ENCODE measurements at places on chromosomes 1 and 21.

DNA sequence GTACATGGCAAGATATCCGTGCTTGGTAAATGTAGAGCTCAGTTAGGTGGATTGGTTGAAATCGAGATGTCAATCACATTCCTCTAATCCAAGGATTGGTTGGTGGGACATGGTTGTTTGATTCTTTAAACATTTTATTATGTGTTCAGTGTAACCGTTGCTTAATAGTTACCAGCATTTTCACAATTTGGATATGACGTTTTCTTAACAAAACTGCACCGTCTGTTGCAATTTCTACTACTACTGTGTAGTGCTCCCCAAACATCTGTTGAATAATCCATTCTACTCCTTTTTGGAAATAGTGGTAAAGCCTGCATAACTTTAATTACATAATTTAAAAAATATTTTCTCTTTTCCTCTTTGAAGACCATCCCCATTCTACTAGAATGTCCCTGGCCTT lies 16.3 kb downstream of the OR2B11 start:
- DNase-seq = no peak

DNA sequence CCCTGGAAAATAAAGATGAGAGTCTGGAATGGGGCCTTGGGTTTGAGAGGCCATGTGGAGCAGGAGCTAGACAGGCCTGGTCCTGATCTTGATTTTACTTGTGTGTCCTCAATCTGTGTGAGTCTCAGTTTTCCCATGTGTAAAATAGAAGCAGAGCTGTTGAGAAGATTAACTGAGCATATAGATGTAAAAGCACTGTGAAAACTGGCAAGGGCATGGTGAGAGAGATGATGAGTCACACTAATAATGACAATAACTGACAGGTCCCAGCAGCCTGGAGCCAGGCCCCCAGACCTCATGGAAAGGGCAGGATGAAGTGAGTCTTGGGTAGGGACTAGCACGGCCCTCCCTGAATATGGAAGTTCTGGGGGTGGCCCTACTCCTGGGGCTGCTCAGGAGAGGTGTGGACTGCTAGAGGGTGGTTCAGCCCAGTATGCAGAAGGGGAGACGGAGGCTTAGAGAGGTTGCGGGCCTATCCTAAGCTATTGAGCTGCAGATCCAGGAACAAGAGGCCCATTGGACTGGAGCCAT lies 2.8 kb upstream of the AHDC1 start:
- DNase-seq = no peak

GRCh38 chr1:29639156-29639736 lies 402.9 kb downstream of the PTPRU start:
- no peak for DNase-seq

- no peak for DNase-seq
Measured at GRCh38 chr21:45455674-45456583, 51.0 kb downstream of the COL18A1 start.

GRCh38 chr1:234893725-234894630 lies 234.7 kb downstream of the TOMM20 start:
- DNase-seq = peak; percentile 51

DNA sequence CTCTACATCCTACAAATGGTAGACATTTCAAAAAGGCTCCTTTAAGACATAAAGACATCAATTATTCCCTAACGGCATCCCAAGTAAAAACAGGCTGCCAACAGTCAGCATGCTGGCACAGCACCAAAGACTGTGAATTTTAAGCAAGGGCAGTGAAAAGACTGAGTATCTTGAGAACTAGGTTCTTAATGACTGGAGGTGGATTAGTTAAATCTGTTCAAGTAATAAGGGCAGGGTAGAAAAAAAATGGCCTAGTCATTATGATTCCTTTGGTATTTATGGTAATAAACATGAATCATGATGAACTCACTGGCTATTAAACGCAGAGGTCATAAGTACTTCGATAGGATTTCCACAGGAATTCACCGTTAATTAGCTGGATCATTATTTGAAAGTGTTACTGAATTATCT lies 75.2 kb downstream of the KIFAP3 start:
- DNase-seq = no peak

DNA sequence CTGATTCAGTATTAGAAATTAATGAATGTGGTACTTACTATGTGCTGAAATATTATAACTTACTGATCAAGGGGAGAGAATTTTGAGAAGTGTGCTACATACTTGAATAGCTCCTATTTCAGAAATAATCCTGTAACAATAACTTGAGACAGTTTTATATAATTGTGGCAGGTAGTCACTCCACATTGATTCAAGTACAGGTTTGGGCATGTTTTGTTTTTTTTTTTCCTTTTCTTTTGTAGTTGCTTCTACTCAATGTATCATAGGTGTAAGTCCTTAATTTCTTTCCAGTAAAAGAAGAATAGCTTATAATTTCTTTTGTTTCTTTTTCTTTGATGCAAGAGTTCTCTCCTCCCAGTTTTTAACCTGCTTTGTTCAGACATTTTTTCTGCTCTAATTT lies 86.1 kb upstream of the ADGRL2 start:
- DNase-seq = no peak

GRCh38 chr1:16088996-16089395 lies 15.5 kb upstream of the FAM131C start:
- no peak for DNase-seq

DNA sequence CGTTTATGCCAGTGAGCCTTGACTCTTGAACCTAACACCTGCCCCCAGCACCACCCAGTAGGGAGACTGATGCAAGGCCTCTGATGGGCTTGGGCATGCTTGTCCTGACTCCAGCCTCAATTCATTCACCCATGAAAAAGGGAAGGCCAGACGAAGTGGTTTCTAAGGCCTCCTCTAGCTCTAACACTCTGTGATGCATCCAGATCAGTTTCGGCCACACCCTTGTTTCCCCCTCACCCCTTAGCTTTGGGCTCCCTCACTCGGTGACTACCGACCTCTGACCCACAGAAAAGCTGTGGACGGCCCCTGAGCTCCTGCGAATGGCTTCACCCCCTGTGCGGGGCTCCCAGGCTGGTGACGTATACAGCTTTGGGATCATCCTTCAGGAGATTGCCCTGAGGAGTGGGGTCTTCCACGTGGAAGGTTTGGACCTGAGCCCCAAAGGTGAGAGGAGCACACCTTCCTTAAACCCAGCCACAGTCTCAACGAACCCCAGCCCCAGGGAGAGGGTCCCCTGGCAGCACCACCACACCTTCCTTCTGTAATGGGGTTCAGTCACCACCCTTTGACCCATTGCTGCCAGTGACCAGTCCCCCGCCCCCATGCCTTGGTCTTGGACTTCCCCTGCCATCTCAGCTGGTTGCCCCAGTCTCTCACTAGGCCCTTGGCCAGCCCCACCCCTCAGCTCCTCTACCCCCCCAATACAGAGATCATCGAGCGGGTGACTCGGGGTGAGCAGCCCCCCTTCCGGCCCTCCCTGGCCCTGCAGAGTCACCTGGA lies 9.0 kb downstream of the NPR1 start:
- no peak for DNase-seq

- DNase-seq = no peak
Measured at GRCh38 chr21:28587748-28588147, 404.9 kb downstream of the LTN1 start.

- no peak for DNase-seq
Measured at GRCh38 chr1:14602136-14602535, 3.7 kb downstream of the KAZN start.

DNA sequence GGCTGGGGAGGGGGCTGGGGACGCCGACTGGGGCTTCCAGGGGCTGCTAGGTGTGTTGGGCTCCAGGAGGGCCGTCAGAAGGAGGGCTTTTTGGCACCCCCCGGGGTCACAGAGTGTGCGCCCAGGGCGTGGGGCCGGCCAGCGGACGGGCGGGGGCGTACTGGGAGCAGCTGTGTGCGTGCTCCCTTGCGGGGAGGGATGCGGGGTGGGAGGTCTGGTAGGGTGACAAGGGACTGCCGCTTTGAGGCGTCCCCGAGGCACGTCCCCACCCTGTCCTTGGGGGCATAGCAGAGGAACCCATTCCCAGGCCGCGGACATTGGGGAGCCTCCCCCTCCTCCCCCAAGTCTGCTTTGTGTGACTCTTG lies 1.1 kb downstream of the FOXO6 start:
- no peak for DNase-seq

GRCh38 chr21:45821315-45821962 lies 160.1 kb upstream of the COL6A1 start:
- DNase-seq = no peak

DNA sequence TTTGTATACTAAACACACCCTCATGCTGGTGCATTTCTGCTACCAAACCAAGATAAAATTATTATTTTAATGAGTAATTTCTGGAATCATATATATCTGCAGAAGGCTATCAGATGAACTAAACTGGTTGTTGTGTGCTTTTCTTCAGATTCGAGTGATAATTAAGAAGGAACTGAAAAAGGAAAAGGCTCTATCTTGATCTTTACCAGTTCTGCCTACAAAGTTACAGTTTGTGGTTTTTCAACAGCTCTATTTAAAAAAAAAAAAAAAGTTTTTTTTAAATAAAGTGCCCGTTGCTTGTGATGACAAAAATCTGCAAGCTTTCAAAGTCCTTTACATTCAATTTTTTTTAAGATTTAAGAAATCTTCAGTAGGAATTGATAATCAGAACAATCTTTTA lies 13.6 kb downstream of the DENND1B start:
- DNase-seq = no peak

- no peak for DNase-seq
Measured at GRCh38 chr21:26057477-26058170, 112.9 kb downstream of the APP start.

GRCh38 chr1:3745590-3746381 lies 6.5 kb upstream of the CCDC27 start:
- no peak for DNase-seq

GRCh38 chr1:110003747-110004428 lies 19.3 kb downstream of the AHCYL1 start:
- DNase-seq = peak; percentile 49

DNA sequence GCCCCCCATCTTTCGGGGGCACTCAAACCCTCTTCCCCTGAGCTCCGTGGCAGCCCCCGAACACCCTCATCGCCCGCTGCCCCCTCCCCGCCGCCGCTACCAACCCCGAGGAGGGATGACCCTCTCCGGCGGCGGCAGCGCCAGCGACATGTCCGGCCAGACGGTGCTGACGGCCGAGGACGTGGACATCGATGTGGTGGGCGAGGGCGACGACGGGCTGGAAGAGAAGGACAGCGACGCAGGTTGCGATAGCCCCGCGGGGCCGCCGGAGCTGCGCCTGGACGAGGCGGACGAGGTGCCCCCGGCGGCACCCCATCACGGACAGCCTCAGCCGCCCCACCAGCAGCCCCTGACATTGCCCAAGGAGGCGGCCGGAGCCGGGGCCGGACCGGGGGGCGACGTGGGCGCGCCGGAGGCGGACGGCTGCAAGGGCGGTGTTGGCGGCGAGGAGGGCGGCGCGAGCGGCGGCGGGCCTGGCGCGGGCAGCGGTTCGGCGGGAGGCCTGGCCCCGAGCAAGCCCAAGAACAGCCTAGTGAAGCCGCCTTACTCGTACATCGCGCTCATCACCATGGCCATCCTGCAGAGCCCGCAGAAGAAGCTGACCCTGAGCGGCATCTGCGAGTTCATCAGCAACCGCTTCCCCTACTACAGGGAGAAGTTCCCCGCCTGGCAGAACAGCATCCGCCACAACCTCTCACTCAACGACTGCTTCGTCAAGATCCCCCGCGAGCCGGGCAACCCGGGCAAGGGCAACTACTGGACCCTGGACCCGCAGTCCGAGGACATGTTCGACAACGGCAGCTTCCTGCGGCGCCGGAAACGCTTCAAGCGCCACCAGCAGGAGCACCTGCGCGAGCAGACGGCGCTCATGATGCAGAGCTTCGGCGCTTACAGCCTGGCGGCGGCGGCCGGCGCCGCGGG lies 837 bp downstream of the FOXD3 start:
- DNase-seq = peak; percentile 27

GRCh38 chr1:89901957-89902669 lies 81.3 kb downstream of the LRRC8D start:
- no peak for DNase-seq

- DNase-seq = no peak
Measured at GRCh38 chr1:182784556-182785171, 4.9 kb upstream of the NPL start.

DNA sequence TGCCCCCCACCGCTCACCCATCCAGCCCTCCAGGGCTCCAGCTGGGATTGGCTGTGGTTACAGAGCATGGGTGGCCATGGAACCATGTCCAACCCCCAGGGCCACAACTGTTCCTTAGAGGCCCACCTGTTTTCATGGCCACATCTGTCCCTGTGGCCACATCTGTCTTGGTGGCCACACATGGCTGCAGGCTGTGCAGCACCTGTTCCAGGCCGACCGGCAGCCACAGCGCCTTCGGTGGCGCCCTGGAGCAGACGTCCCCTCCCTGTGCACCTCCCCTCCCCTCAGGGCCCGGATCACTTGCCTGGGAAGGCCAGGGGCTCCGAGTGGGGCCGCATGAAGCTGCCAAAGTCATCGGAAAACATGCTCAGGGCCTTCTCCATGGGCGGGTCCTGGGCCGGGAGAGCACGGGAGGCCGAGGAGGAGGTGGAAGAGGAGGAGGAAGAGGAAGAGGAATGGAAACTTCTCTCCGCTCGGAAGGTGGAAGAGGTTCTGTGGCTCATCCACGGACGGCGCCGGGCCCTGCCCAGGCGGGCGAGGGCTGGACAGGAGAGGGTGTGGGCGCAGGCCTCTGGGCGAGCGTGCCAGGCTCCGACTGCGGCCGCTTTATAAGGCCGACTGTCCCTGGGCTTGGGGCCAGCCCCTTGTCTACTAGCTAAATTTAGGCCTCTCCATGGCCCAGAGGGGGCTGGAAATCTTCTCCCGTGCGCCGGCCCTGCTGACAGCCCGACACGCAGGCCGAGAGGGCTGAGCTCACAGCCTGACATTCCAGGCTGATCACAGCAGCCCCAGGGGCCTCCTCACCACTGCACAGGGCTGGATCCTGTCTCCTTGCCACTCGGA lies at the start of gene HSPB7:
Gene HSPB7, minus strand, starts transcription at position 583 of the 843 bp plus-strand sequence. Its CDS starts 80 bp downstream, at position 503.
- DNase-seq = no peak

- no peak for DNase-seq
Measured at GRCh38 chr1:27879374-27880082, 7.2 kb downstream of the THEMIS2 start.

GRCh38 chr21:34319585-34319984 lies 44.2 kb upstream of the KCNE2 start:
- no peak for DNase-seq

Measured in T-helper 2 cell treated with Interferon-gamma antibody and Interleukin-4, amounts not matched to agents 5 μg/mL and 100 μg/mL, for 36 hours (primary cell).